ENCODE measurements at places on chromosomes 2 and 18. TPM values are rescaled to one million over a fixed set of nuclear protein-coding genes. Genes with fewer than 3 reads are reported as not detected.

The CFC1 gene
- total RNA-seq, result not detected

The SH3RF3 gene
- 8.4 TPM for total RNA-seq

The FKBP1B gene
- total RNA-seq, result 3.5 TPM

The FTCDNL1 gene
- 1.5 TPM for total RNA-seq

The NEU2 gene
- not detected for total RNA-seq

The SERPINB8 gene
- 18.9 TPM for total RNA-seq

The ARHGAP25 gene
- 0.36 TPM for total RNA-seq

The TRABD2A gene
- 0.33 TPM for total RNA-seq

The CENPA gene
- total RNA-seq, result not detected

The DNER gene
- not detected for total RNA-seq

The MREG gene
- total RNA-seq, result 2.8 TPM

The TMEM247 gene
- total RNA-seq, result not detected

The TMEM169 gene
- total RNA-seq, result 0.36 TPM

The AQP4 gene
- total RNA-seq, result not detected

The REG1B gene
- total RNA-seq, result not detected

The DQX1 gene
- 0.27 TPM for total RNA-seq

The CHST9 gene
- total RNA-seq, result not detected

The STK16 gene
- total RNA-seq, result 16.7 TPM

The PLGLB2 gene
- total RNA-seq, result not detected

The SRBD1 gene
- 15.7 TPM for total RNA-seq

The LYPD6 gene
- total RNA-seq, result not detected

The ANTXR1 gene
- total RNA-seq, result 31.5 TPM

The LOXL3 gene
- 11.9 TPM for total RNA-seq

The LRRC30 gene
- total RNA-seq, result not detected

The FAM228B gene
- 7.0 TPM for total RNA-seq

The SERPINB3 gene
- not detected for total RNA-seq

The UGT1A6 gene
- 0.09 TPM for total RNA-seq

The FOXD4L1 gene
- total RNA-seq, result 0.16 TPM

The CABLES1 gene
- total RNA-seq, result 7.4 TPM

The RGPD4 gene
- 0.16 TPM for total RNA-seq

The RAB27B gene
- 1.7 TPM for total RNA-seq

The NT5DC4 gene
- not detected for total RNA-seq

The FAM110C gene
- total RNA-seq, result not detected

The MFSD2B gene
- not detected for total RNA-seq

The DTYMK gene
- 12.8 TPM for total RNA-seq

The CCL20 gene
- total RNA-seq, result not detected

The CPO gene
- total RNA-seq, result not detected

The C1QL2 gene
- not detected for total RNA-seq

Data from fibroblast of the aortic adventitia (primary cell).